ENCODE measurements at places on chromosomes 6 and 20. TPM values are rescaled to one million over a fixed set of nuclear protein-coding genes. Genes with fewer than 3 reads are reported as not detected.

DNA sequence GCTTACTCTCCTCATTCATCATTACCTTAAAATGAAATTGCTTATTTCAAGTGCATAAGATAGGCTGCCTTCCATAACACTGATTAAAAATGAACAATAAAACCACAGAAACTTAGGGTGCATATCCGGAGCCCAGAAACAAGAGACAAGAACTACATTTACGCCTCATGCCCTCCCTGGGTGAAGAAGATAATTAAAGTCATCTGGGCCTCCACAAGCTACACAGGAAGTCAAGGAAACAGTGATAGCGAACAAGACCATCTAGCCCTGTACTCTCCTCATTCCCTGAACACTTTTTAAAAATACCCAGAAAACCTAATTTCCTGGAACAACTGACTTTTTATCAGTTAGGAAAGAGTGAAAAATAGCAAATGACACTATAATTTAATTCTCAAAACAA, 6.3 kb downstream of the SOD2 start:
- no peak overlapping the region for H3K4me3 ChIP-seq
- H3K4me1 ChIP-seq = no peaks in the 10 kb centered on the region
- peaks cover 25% of the 10 kb centered on the region for H3K36me3 ChIP-seq
- no peak for DNase-seq
- H3K27me3 ChIP-seq = no peaks in the 10 kb centered on the region
- no peak overlapping the region for H3K27ac ChIP-seq

KHDC1L gene
- not detected for total RNA-seq

OOEP gene
- total RNA-seq = not detected

GRCh38 chr6:27553123-27553904, 80.4 kb upstream of the ZNF184 start:
- peak overlapping the region; percentile 86 for H3K4me3 ChIP-seq
- H3K36me3 ChIP-seq = no peaks in the 10 kb centered on the region
- peaks cover 6% of the 10 kb centered on the region for H3K27me3 ChIP-seq
- no peaks in the 10 kb centered on the region for H3K4me1 ChIP-seq

GRCh38 chr6:132933090-132933489, 118.7 kb downstream of the RPS12 start:
- H3K4me3 ChIP-seq = no peak overlapping the region
- no peak overlapping the region for H3K27ac ChIP-seq
- no peaks in the 10 kb centered on the region for H3K27me3 ChIP-seq

DEFB112 gene
- total RNA-seq = not detected

- no peaks in the 10 kb centered on the region for H3K4me1 ChIP-seq
- peaks cover 3% of the 10 kb centered on the region for H3K27me3 ChIP-seq
- no peak overlapping the region for H3K27ac ChIP-seq
- no peaks in the 10 kb centered on the region for H3K36me3 ChIP-seq
Measured at GRCh38 chr20:51342510-51343236, 199.8 kb downstream of the NFATC2 start.

DNA sequence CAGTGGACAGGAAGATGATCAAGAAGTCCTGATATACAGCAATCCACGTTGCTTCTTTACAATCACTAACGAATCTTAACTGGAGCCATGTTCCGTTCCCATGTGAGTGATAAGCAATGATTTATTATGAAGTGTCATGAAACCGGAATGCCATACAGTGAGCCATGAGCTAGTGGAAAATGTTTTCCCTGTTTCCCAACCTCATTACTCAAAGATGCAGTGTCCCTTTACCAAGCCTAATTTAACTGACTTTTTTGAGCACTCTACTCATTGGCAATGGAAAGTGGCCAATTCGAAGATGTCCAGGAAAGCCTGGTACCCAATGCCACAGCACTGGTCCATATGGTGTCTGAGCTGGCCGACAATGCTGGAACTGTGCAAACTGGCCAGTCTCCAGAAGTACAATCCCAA, 148.3 kb downstream of the ZNF217 start:
- no peak overlapping the region for H3K4me3 ChIP-seq
- H3K36me3 ChIP-seq = no peaks in the 10 kb centered on the region
- H3K4me1 ChIP-seq = no peaks in the 10 kb centered on the region
- no peak for DNase-seq
- H3K27ac ChIP-seq = no peak overlapping the region

- H3K4me3 ChIP-seq = no peak overlapping the region
- DNase-seq = no peak
- H3K36me3 ChIP-seq = no peaks in the 10 kb centered on the region
- no peak overlapping the region for H3K27ac ChIP-seq
- no peaks in the 10 kb centered on the region for H3K4me1 ChIP-seq
Measured at GRCh38 chr6:163151212-163151611, 263.3 kb upstream of the QKI start.

GRCh38 chr6:155186052-155186658, 77.7 kb upstream of the CLDN20 start:
- peaks cover 11% of the 10 kb centered on the region for H3K4me1 ChIP-seq
- no peaks in the 10 kb centered on the region for H3K36me3 ChIP-seq
- no peak for DNase-seq
- H3K27me3 ChIP-seq = no peaks in the 10 kb centered on the region

- no peak overlapping the region for H3K4me3 ChIP-seq
- no peaks in the 10 kb centered on the region for H3K27me3 ChIP-seq
- H3K27ac ChIP-seq = no peak overlapping the region
Measured at GRCh38 chr20:53402233-53403005, 191.2 kb downstream of the ZNF217 start.

GRCh38 chr20:1263853-1264252, 2.2 kb upstream of the SNPH start:
- H3K4me1 ChIP-seq = peaks cover 3% of the 10 kb centered on the region
- DNase-seq = no peak
- no peaks in the 10 kb centered on the region for H3K36me3 ChIP-seq
- no peaks in the 10 kb centered on the region for H3K27me3 ChIP-seq

DNA sequence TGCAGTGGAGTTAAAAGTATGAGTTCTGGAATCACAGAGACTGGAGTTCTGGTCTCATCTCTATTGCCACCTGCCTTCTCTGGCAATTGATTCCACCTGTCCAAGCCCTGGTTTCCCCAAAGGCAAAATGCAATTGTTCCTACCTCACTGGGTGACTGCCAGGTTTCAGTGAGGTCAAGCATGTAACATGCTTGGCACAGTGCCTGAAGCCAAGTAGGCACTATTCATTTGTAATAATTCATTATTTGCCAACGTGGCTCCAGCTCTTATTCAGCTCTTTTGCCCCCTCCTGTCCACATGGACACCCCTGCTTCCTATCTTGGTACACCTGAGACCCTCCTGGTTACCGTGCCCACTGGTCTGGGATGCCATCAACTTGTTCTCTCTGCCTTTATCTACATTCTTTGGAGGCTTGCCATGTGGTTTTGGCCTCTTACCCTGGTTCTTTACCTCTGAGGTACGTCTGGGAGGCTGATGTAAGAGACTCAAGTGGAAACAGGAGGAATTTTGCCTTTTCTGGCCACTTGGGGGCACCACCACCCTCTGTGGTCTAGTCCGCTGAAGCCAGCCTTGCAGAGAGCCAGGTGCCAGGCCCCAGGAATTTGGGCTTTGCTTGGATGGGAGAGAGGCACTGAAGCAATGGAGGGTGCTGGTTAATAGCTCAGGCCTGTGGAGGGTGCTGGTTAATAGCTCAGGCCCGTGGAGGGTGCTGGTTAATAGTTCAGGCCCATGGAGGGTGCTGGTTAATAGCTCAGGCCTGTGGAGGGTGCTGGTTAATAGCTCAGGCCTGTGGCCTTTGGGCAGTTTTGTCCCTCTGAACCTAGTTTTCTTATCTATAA, 1.7 kb downstream of the KCNK15 start:
- DNase-seq = peak; percentile 95
- H3K4me1 ChIP-seq = no peaks in the 10 kb centered on the region
- H3K27me3 ChIP-seq = peaks cover 22% of the 10 kb centered on the region
- H3K4me3 ChIP-seq = no peak overlapping the region
- no peak overlapping the region for H3K27ac ChIP-seq

DNA sequence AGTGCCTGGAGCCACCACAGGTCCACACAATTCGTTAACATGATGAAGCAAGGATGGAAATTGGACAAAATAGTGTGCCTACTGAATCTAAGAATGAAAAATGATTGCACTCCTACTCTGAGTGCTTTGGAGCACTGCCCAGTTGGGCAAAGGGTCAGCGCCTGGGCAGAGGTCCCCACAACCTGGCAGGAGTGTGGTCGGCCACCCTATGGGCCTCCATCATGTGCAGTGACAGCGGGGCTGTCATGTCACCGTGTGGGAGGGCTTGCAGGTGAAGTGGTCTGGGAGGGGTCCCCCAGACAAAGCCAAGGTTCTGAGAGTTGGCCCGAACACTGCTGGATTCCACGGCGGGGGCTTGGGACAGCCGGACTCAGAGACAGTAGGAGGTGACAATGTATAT, 36.2 kb upstream of the CD93 start:
- no peak overlapping the region for H3K4me3 ChIP-seq
- no peak for DNase-seq
- no peaks in the 10 kb centered on the region for H3K4me1 ChIP-seq

DNA sequence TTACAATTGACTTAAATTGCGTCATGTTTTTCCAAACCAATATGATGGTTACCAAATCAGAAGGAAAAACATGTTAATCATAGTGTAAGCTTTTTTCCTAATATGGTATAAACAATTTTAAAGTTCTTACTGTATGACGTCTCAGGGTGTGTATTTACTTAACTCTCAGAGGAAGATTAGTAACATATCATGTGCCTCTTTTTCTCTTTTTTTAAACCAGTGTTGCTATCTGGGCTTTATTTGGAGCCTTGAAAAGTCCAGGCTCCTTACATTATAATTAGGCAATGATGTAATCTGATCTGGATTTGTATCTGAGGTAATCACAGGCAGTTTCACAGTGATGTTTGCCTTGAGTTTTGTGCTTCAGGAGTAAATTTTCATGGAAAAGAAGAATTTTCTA, 20.4 kb upstream of the RAB23 start:
- no peaks in the 10 kb centered on the region for H3K36me3 ChIP-seq
- no peak for DNase-seq
- H3K27ac ChIP-seq = no peak overlapping the region
- no peak overlapping the region for H3K4me3 ChIP-seq
- no peaks in the 10 kb centered on the region for H3K4me1 ChIP-seq

- no peaks in the 10 kb centered on the region for H3K27me3 ChIP-seq
- DNase-seq = no peak
- H3K36me3 ChIP-seq = no peaks in the 10 kb centered on the region
- H3K4me1 ChIP-seq = no peaks in the 10 kb centered on the region
Measured at GRCh38 chr6:43396408-43397149, 27.1 kb upstream of the ZNF318 start.

DNA sequence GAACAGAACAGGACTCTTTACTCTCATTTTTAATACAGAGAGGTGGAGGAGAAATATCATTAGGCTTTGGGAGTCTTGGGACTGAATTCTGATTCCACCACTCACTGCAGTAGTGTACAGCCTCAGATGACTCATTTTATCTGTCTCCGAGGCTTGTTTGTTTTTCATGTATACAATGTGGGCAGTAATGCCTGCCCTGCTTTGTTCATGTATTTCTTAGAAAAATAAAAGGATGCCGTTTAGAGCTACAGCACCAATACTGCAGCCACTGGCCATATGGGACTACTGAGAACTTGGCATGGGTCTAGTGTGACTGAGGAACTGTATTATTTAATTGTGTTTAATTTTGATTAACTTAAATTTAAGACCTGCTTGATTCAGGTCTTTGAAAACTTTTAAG, 41.2 kb upstream of the JAG1 start:
- H3K27ac ChIP-seq = no peak overlapping the region
- no peaks in the 10 kb centered on the region for H3K4me1 ChIP-seq
- H3K36me3 ChIP-seq = no peaks in the 10 kb centered on the region
- no peak overlapping the region for H3K4me3 ChIP-seq
- DNase-seq = no peak
- H3K27me3 ChIP-seq = no peaks in the 10 kb centered on the region

GRCh38 chr6:116954938-116955337, 77.9 kb downstream of the RFX6 start:
- no peaks in the 10 kb centered on the region for H3K4me1 ChIP-seq
- H3K4me3 ChIP-seq = no peak overlapping the region
- no peak for DNase-seq
- H3K36me3 ChIP-seq = no peaks in the 10 kb centered on the region
- no peaks in the 10 kb centered on the region for H3K27me3 ChIP-seq

- no peaks in the 10 kb centered on the region for H3K27me3 ChIP-seq
- H3K4me1 ChIP-seq = no peaks in the 10 kb centered on the region
- no peak overlapping the region for H3K27ac ChIP-seq
- no peak for DNase-seq
- H3K36me3 ChIP-seq = no peaks in the 10 kb centered on the region
Measured at GRCh38 chr20:31452575-31452974, 12.1 kb downstream of the DEFB123 start.

STX11 gene
- total RNA-seq = 0.21 TPM

- no peak for DNase-seq
- H3K4me3 ChIP-seq = no peak overlapping the region
- peaks cover 2% of the 10 kb centered on the region for H3K4me1 ChIP-seq
- no peak overlapping the region for H3K27ac ChIP-seq
- no peaks in the 10 kb centered on the region for H3K27me3 ChIP-seq
Measured at GRCh38 chr6:159254186-159254585, 85.0 kb downstream of the FNDC1 start.

DNA sequence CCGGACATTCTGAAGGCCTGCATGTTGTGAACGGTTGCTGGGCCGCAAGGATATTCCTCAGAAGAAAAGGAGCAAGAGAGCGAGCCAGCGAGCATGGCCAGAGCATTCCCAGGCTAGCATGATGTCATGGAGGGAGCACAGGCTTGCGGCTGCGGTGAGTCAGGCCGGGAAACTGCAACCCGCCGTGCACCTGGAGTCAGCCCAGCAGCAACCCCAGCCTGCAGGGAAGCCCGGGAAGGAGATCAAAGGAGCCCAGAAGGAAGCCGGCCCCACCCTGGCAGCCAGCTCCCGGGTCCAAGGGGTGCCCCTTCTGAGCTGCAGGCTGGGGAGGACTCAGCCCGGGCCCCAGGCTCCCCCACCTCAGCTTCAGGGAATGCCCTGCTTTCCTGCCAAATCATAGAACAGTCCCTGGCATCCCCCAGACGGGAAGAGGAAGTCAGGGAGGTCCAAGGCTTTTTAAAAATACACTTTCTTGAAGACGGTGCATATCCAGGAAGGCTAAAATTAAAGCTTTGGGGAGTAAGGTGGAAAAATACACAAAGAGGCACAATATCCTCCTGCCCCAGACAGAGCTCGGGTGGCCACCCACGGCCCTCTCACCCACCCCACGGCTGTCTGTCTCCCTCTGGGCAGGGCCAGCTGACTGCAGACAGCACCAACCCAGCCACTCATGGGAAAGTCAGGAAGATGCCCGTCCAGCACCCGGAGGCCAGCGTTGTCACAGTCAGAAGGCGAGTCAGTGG, 53.7 kb downstream of the BMP7 start:
- DNase-seq = peak; percentile 34
- peaks cover 21% of the 10 kb centered on the region for H3K4me1 ChIP-seq
- peak overlapping the region; percentile 56 for H3K27ac ChIP-seq
- H3K27me3 ChIP-seq = 0 out of 2 replicates have a peak, but pooled peaks cover 2% of the 10 kb centered on the region
- H3K4me3 ChIP-seq = peak overlapping the region; percentile 38
- H3K36me3 ChIP-seq = no peaks in the 10 kb centered on the region

PAX1 gene
- total RNA-seq = not detected

ZFAND3 gene
- 44.8 TPM for total RNA-seq

ANGPT4 gene
- total RNA-seq = 0.06 TPM

- no peak overlapping the region for H3K27ac ChIP-seq
- peaks cover 6% of the 10 kb centered on the region for H3K4me1 ChIP-seq
Measured at GRCh38 chr20:60804918-60805630, 447.0 kb upstream of the CDH4 start.

IMPG1 gene
- total RNA-seq = not detected
